ENCODE measurements at places on chromosomes 7 and 10.
A peak's percentile ranks its signal among the peaks of the same experiment; 100 is the strongest.

GRCh38 chr7:74482197-74482467 lies 28.4 kb downstream of the GTF2IRD1 start:
- no peak for DNase-seq

GRCh38 chr7:88243345-88243909 lies 23.6 kb upstream of the SRI start:
- DNase-seq = peak; percentile 71

DNA sequence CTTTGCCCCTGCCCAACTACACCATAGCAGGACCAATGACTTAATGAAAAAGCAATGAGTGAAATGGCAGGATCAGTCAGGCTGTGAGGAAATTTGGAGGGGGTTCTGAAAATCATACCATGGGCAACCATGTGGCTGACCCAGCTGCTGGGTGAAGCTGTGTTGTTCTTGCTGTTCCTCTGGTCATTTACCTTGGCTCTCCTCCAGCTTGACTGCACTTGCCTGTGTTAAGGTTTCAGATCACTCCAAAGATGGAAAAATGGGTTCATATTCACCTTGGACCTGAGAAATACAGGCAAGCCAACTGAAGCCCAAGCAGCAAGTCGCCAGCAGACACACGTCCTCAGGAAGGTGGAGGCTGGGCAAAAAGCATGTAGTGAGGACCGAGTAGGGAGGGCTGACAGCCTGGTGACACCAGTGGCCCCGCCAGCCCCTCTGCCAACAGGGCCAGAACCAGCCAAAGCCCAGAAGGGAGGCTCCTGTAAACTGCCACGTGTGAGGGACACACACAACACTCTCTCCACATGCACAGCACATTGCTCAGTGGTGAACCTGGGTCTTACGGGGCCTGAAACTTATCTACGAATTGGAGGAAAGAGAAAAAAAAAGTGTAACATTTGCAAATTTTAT lies 40.1 kb downstream of the PARP12 start:
- DNase-seq = no peak

DNA sequence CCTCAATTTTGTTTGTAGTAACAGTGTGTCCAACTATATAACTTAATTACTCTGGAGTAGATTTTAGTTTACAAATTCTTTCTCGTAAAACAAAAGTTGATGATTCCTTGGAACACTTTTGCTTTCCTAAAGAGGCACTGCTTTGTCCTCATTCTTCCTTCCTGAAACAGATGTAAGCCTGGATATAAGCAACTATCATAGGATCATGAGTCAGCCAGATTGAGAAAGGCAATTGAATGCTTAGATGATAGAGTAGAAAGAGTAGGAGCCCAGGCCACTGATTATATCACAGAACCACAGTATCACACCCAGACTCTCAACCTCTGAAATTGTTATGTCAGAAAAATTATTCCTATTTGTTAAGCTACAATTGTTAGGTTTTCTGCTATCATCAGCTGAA lies 69.9 kb downstream of the TMEM106B start:
- DNase-seq = no peak

DNA sequence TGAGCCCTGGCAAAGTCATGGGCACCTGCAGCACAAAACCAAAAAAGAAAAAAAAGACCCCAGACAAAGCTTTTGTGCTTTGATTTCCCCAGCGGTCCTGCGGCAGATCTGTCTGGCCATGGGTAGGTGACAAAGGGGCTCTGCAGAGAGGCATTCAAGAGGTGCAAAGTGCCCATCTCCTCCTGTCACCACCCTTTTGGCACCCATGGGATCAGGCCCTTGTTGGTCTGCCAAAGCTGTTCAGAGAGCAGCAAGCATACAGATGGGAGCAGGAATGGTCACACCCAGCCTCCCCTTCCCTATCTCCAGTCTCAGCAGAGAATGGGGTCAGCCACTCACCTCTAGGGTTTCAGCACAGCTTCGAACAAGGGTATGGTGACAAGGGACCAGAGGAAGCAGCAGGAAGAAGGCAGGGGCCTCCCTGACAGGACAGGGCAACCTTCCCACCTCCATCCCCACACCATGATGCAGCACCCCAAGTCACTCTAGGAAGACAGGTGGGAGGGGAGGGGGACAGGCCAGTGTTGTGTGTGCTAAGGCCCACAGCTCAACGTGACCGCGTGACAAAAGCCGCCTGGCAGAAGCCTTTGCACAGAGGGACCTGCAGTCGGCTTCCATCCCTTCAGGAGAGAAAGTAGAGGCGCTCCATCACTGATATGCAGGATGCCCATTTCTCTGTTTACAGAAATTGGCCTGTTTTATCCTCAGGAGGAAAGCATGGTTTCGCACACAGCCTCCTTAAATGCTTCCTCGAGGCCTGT lies 6.3 kb downstream of the CAMK2G start:
- DNase-seq = no peak

DNA sequence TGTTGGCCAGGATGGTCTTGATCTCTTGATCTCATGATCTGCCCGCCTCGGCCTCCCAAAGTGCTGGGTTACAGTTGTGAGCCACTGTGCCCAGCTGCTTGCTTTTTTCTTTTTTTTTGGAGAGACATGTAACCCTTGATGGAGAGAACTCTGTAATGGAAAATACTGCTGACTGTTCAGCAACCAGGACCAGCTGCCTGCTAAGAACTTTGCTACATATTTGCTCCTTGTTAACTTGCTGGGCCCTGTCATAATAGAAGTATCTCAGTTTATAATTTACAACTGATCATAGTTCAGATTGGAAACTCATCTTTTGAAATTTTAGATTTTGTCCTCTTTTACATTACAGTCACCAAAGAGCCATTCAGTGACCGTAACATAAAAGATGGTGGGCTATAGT lies 34.9 kb downstream of the TASOR2 start:
- peak; percentile 16 for DNase-seq

- DNase-seq = no peak
Measured at GRCh38 chr10:29956335-29956924, 103.0 kb downstream of the JCAD start.

DNA sequence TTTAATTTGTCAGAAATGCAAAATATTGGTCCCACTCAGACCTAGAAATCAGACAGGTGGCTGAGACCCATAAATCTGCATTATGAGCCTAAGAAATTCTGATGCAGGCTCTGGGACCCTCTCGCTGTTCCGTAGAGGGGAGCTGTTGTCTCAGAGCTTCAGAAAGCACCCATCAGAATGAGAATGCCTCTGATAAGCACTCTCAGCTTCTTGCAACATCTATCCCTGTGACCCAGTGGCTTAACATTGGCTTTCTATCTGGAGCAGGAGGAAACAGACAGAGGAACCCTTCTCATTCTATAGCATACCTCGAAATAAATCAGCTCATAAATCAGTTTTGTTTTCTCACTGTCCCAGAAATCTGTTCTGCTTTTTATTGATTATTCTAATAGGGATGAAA lies 184.6 kb upstream of the SP4 start:
- DNase-seq = no peak

GRCh38 chr7:70591643-70592042 lies 540.3 kb upstream of the GALNT17 start:
- no peak for DNase-seq

DNA sequence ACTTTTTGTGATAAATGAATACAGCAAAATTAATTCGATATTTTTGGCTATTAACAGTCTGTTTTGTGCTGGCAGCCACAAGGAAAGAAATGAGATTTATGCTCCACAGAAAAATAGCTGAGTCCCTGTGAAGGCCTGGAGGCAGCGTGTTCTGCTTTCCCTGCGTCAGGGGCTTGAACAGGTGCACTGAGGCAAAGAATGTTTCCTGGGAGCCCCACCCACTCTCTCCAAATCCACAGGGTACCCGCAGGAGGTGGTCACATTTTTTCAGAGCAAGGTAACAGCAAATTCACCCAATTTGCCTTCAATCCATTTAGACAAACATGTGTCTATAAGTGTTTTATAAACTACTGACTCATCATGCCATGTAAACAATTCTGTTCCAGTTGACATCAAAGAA lies 308.1 kb downstream of the TCERG1L start:
- no peak for DNase-seq

- no peak for DNase-seq
Measured at GRCh38 chr10:49161411-49161997, 26.7 kb downstream of the TMEM273 start.

GRCh38 chr10:79078367-79079053 lies 9.7 kb downstream of the ZMIZ1 start:
- DNase-seq = no peak

GRCh38 chr7:138607216-138608126 lies 93.7 kb downstream of the SVOPL start:
- no peak for DNase-seq

GRCh38 chr10:44895280-44895679 lies 15.9 kb upstream of the TMEM72 start:
- DNase-seq = no peak

- DNase-seq = no peak
Measured at GRCh38 chr7:76328389-76328788, 25.9 kb downstream of the HSPB1 start.

DNA sequence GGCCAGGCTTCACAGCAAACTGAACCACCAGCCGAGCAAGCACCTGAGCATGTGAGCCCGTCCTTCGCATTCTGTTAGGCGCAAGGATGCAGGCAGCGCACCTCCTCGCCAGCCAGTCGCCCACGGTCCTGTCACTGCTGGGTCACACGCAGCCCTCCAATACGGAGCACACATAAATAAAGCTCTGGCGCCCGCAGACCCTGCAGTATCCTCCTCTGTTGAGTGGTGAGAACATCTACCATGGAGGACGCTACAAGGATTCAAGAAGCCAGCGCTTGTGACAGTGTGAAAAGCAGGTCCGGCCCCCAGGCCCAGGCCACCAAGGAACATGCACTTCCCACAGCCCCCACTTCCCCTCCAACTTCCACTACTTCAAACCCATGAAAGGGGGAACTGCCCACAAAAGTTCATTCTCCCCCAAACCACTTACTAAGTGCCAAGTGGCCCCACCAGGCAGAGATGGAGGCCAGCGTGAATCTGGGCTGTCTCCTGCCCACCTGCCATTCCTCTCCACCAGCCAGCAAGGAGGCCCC lies 34.8 kb downstream of the VOPP1 start:
- no peak for DNase-seq

DNA sequence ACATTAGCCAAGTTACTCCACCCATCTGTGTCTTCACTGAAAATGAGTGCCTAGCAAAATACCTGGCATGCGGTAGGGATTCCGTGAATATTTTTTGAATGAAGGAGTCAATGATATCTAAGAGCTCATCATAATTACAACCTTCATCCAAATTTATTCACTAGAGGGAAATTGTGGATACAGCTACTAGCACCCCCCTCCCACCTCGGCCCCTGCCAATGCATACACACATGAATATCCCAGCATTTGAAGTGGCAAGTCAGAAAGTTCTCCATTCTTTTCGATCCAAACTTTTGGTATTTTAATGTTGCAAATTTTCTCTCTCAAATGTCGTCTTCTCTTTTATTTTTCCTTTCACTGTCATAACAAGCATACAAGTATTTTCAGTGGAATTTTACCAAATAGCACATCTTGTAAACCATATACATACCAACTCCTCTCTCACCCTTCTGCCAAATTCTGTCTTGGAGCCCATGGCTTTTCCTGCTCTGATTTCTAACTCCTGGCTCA lies 164.3 kb downstream of the GRID1 start:
- no peak for DNase-seq

- no peak for DNase-seq
Measured at GRCh38 chr7:39198556-39198955, 220.8 kb downstream of the POU6F2 start.

GRCh38 chr10:95333997-95334804 lies 43.4 kb upstream of the PDLIM1 start:
- DNase-seq = peak; percentile 29

DNA sequence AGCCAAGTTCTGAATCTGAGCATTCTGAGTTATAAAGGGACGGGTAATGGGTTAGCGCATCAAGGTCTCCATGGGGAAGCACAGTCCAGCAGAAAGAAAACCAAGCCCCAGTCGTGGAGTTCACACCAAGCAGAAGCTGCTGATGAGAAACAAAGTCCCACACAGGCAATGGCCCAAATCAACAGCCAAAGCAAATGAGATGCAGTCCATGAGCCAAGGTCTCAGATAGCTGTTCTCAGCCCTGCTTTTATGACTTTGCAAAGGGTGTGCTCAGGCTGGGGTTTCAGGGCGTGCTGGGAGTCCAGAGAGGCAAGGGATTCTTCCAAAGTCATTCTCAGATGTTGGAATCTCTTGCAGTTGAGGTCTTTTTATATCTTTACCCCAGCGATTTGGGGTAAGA lies 32.0 kb downstream of the THNSL1 start:
- DNase-seq = no peak

GRCh38 chr10:121216721-121217181 lies 365.6 kb downstream of the WDR11 start:
- DNase-seq = peak; percentile 37

DNA sequence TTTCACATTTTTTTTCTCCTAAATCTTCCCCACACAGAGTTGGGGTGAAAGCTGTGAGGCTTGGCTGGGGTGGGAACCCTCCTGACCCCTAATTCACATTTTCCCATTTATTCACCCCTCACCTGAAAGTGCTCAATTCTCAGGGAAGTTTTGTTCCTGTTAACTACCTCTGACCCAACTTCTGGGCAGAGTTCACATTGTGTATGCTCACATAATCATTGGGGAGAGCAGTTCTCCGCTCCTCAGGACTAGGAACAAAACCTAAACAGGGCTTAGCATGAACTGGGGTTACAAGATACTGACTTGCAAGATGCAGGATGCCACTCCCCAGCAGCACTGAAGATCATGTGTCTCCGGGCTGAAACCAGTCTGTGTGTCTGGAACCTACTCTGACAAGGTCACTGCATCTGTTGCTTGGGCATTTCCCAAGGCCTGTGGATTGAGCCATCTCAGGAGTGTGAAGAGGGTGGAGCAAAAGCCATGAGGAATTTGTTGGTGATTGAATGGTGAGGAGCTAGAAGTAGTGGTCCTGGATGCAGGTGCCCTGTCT lies 258.1 kb upstream of the IGFBP3 start:
- no peak for DNase-seq

DNA sequence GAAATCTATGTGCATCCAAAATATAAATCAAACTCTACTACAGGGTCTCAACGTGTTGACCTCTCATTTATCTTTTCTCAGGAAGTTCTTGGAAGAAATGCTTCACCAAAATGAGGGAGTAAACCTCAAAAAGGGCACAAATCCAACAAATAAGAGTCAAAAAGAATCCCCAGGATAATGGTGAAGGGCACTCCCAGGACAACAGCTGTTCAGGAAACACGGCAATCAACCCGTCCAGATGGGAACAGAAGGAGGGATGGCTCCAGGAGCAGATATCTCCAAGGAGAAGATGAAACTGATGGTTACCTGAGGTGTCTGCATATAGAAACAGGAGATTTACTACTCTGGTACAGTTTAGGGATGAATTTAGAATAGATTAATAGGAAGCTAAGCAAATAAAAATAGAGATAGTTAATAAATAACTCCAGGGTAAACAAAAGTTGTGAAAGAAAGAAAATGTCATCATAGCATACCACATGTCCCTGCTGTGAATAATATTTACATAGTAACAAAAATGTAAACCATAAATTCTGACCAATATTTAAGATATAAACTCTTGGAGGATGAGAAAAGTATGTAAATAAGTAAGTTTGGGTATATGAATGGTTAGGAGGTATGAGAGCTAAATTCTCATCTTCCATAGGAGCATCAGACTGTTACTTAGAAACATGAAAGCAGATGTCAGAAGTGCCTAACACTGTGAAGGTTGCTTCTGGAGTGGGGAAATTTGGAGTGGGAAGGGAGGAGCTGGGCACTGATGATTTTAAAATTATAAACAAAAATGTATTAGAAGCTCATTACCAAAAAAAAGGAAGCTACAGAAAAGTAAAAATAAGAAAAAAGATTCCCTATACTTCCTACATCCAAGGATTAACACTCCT lies 237.5 kb upstream of the HPS1 start:
- DNase-seq = no peak

Data from muscle of back (tissue), 13 donors.